ENCODE measurements at places on chromosomes 11 and 22.
A peak's percentile ranks its signal among the peaks of the same experiment; 100 is the strongest.

DNA sequence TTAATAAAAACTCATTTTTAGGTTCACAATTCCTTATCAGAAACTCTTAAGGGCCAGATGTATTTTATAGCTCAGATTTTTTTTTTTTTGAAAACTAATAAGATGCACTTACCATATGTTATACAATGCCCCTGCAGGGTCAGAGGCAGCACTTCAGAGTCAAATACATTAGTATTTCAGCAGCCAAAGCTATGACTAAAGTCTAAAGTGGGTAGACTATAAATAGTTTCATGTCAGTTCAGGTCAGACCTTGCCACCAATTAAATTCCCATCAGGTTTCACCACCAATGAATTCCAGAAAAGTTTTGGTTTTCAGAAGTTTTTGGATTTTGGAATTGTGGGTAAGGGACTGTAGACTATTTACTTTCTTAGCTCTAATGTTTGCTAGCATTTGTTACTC, 75.9 kb downstream of the FAM83F start:
- DNase-seq, result no peak

DNA sequence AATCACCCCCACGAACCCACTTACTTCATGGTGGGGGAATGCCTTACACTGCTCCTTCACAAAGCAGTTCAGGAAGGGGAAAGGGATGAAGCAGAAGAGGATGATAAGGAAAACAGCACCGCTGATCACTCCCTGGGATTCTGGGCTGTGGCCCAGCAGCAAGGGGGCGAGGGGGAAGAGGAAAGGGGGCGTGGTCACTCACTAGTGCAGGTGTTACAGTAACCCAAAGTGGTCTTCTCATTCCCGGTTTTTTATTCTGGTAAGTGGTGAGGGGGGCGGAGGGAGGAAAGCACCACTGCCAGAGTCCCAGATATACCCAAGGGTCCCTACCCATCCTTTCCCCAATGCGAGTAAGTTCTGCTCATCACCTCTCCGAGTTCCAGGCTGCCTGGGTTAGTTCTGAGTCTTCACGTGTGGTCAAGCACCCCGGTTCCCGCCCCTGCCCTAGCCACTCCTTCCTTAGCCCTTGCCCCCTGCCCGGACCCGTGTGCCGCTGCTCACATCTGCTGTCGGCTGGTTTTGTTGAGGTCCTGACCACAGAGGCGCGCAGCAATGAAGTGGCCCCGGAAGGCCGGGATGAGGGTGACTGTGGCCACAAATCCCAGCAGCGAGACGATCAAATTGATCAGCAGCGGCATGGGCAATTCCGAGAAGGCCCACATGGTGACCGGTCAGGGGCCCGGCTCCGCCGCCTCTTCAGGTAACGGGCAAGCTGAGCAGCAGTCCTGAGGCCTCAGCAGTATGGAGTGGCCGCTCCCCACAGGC, 477 bp downstream of the DPAGT1 start:
- DNase-seq, result no peak

- DNase-seq, result no peak
Measured at GRCh38 chr11:46450846-46451477, 59.4 kb upstream of the CHRM4 start.

- DNase-seq, result no peak
Measured at GRCh38 chr11:6616596-6617250, 2.5 kb downstream of the TPP1 start.

GRCh38 chr22:40313007-40313406, 33.3 kb upstream of the ADSL start:
- no peak for DNase-seq

DNA sequence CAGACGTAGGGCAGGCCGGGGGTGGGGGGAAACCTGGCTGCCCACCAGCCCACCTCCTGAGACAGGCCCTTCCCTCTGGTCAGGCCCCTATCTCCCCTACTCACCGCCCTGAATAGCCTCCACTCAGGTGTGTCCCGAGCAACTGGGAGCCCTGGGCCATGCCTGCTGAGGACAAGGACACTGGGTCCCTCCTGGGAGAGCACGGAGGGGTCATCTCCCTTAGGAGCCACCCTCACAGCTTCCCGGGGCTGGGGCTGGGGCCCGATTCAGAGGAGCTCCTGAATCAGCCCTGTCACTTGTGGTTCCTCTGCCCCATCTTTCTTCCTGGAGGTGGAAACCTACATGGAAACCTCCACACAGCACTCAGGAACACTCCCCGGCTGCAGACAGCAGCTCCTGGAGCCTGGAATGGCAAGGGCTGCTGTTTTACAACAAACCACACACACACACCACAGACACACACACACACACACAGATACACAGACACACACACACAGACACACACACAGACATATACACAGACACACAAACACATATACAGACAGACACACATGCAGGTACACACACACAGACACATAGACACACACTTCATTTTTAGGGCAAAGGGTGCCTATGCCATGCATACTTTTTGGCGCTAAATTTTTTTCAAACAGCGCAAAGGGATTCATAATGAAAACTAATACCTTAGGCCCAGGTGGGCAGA, 9.6 kb upstream of the EMID1 start:
- DNase-seq, result no peak

DNA sequence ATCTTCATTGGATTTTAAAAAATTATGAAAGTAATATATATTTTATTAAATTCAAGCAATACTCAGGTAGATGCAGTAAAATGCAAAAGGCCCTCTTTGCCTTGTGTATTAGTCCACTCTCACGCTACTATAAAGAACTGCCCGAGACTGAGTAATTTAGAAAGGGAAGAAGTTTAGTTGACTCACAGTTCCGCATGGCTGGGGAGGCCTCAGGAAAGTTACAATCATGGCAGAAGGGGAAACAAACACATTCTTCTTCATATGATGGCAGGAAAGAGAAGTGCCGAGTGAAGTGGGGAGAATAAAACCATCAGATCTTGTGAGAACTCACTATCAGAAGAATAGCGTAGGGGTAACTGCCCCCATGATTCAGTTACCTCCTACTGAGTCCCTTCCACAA, 130.8 kb downstream of the HIPK3 start:
- DNase-seq, result no peak

DNA sequence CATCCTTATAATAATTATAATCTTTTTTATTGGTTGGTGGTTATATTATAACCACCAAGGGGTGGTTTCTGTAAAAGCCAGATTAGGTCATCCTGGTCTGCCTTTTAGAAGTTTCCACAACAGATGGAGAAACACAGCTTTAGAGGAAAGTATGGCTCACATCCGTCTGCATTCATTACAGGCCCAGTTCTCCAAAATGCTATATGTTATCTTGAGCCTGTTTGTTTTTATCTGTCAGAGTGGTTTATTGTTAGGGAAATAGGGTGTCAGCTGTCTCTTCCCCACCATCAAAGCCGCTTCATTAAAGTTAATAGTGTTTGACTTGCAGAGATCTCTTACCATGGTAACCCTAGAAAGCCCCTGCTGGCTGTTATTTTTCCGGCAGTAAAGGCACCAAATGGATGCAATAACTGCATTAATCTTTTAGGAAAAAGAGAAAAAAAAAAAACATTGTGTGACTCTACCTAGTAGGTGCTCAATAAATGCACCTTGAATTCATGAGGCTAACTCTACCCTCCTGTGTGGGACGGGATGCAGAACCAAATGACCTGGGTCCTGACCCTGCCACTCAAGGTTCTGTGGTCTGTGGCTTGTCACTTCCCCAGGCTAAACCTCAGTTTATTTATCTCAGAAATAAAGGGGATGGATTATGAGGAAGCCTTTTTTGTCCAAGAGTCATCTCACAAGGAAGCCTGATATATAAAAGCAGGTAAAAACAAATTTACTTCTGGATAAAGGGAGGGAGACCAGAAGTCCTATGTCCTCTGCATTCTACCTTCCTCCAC, 118.3 kb downstream of the WT1 start:
- DNase-seq, result no peak

DNA sequence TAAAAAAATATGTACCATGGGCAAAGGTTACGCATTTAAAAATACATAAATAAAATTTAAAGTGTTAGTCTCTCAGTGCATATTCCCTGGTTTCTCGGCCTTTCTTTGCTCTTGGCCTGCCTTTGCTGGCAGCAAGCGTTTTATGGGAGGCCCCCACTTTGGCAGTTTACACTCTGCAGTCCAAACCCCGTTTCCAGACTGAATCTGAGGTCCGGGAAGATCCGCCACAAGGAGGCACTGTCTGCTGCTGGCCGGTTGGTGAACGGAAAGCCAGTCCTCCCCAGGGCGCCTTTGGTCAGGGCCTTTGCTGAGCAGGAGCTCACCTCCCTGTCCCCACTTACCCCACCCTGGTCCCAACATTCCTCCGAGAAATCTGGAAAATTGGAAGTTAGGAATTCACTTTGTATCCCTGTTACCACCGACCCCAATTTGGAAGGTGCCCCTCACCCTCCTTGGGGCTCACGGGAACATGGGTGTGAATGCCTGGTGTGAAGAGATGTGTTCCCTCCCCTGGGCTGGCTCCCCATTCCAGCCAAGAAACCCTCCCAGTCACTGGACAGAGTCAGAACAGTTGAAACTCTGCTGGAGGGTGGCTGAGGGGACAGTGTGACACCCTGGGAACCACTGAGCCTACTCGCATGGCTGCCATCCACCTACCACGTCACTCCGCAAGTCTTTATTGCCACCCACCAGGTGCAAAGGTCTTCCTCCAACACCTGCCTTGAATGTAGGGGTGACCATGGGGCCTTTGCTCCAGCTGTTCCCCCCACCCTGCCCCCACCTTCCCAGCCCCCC, 9.4 kb upstream of the SF1 start:
- peak; percentile 75 for DNase-seq

- DNase-seq, result no peak
Measured at GRCh38 chr11:95920460-95921105, 3.3 kb downstream of the MTMR2 start.

GRCh38 chr22:42171417-42171816, 40.8 kb upstream of the CYP2D6 start:
- no peak for DNase-seq

DNA sequence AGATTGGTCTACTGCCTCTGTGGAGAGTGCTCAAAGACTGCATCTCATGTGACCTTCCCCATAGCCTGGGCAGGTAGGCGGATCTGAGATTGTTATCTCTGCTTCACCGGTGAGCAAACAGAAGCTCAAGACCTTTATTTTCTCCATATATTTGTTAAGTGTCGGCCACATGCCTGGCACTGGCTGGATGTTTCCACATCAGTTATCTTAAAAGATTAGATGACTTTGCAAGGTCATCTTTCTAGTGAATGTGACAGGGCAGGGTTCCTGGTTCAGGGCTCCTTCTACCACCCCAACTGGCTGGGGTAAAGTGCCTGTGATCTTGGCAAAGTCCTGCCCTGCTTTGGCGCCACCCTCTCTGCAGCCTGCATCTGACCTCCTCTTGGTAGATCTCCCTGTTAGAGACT, 125.0 kb downstream of the CCDC81 start:
- no peak for DNase-seq

DNA sequence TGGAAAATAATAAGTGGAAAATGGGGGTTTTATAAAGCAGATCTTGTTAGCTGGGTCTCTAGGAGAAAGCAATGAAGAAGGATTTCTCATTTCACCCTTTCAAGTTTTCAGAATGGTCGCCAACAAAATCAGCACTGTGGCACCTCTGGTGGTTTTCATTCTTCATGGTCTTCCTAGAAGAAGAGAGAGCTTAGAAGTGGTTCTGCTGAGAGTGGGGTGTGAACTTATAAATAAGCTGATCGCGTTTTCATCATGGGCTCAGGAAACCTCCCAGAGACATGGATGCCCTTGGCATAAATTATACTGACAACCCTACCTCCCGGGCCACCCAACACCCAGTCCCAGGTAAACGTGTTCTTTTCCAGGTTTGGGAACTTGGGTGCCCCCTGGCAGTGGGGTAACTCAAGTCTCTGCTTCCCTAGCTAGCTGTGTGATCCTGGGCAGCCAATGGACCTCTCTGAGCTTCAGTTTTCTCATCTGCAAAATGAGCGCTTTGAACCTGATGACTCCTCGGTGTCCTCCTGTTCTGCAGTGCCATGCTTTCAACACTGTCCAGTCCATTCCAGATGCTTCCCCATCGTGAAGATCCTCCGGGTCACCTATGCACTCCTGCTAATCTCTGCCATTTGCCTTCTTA, 72.6 kb upstream of the GRAMD1B start:
- no peak for DNase-seq

DNA sequence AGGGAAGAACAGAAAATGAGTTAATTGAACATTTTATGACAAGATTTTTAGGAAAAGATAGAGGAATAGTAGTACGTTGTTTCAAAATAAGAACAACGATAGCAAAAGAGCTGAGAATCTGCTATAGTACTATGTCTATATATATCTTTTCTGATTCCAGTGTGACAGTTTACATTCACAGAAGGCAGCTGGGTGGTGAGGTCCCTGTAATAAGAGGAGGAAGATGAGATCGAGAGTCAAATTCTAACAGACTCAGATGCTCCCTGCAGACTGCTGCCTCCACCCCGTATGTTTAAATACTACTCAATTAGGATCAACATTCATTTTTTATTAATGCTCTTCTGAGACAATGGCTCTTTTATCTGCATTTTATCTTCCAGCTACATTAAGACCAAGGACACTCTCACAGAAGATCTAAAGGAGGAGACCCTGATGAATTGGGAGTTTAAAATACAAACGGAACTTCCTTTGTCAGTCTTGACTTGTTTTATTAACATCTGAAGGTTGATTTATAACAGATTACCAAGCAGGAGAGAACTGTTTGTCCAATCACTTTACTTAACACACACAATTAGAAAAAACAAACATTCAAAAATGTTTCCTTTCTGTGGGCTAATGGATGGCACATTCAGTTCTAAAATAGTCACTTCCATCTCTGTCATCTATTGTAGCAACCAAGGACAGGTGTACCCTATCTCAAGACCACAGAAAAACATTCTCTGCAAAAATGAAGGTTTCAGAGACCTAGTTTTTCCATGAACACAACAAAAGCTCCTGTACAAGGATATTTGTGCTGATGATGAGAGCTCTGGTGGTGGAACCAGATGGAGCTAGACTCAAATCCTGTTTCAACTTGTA, 240.2 kb downstream of the CADM1 start:
- DNase-seq, result no peak

DNA sequence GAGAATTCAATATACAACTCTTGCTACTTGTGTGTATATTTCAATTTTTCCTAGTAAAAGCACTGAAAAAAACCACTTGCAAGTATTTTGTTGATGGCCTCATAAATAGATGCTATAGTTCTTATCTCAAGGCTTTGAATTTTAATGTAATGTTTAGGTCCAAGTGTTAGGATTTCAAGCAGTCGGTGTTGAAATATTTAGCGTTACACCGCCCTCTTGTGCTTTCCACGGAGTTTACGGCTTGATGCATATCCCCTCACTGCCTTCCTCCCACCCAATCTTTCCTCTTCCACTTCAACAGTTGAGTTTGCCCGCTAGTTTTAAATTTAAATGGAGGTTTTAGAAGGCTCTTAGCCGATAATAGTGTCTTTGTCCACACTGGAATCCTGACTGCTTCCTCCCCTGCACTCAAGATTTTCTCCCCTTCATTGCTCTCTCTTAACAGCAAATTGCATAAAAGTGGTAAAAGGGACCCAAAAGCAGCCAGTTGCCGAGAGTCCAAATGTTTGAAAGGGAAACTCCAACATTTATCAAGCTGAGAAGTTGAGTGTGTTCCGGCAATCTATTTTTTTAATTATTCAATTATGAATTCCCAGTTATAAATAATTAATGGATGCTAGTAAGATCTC, 25.9 kb upstream of the HTATIP2 start:
- DNase-seq, result no peak

GRCh38 chr11:63567044-63567840, 4.1 kb upstream of the PLAAT2 start:
- no peak for DNase-seq

GRCh38 chr11:45614196-45614828, 51.1 kb downstream of the CHST1 start:
- DNase-seq, result no peak

Measured in D721Med (cell line).